NCI-H1092 (cell line): ENCODE measurements at places on chromosomes 12 and 14.

GRCh38 chr14:60563113-60563512 lies 54.2 kb downstream of the SIX6 start:
- no peak for DNase-seq

GRCh38 chr14:89330236-89331002 lies 86.6 kb downstream of the FOXN3 start:
- DNase-seq: no peak

GRCh38 chr12:69007855-69008351 lies 74.9 kb upstream of the CPM start:
- no peak for DNase-seq

GRCh38 chr14:64442300-64442988 lies 22.9 kb upstream of the AKAP5 start:
- DNase-seq: no peak

DNA sequence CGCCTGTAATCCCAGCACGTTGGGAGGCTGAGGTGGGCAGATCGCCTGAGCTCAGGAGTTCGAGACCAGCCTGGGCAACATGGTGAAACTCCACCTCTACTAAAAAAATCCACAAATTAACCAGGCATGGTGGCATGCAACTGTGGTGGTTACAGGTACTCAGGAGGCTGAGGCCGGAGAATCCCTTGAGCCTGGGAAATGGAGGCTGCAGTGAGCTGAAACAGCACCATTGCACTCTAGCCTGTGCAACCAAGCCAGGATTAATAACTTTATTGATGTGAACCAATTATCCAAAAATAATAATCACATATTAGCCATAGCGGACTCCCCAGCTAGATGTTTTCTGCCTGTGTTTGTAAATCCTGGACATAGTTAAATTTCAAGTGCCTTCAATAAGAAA lies 1.8 kb upstream of the NUDT4 start:
- no peak for DNase-seq

DNA sequence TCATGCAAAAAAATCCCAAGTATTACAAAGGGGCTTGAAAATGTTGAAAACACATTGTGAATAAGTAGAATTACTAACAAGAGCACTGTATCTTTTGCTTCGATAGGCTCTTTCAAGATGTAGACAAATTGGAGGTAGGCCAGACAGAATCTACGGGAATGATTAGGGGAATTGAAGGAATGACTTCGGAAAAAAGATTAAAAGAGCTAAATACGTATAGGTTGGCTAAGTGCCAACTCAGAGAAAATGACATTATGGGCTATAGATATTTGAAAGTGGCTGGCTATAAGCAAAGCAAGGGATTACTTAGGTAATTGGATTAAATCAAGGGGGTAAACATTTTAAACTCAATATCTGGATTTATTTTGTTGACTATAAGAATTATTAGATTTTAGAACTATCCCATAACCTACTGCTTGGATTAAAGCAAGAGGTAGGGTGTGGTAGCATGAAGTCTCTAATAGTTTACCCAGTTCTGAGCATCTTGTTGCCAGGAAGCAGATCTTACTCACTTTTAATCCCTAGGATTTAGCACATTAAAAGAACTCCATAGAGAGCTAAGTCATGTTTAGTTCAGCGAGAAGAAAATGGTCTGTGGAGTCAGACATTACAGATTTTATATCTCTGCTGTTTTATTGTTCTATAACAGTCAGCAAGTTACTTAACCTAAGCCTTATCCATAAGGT lies 489.8 kb downstream of the DIO2 start:
- no peak for DNase-seq

DNA sequence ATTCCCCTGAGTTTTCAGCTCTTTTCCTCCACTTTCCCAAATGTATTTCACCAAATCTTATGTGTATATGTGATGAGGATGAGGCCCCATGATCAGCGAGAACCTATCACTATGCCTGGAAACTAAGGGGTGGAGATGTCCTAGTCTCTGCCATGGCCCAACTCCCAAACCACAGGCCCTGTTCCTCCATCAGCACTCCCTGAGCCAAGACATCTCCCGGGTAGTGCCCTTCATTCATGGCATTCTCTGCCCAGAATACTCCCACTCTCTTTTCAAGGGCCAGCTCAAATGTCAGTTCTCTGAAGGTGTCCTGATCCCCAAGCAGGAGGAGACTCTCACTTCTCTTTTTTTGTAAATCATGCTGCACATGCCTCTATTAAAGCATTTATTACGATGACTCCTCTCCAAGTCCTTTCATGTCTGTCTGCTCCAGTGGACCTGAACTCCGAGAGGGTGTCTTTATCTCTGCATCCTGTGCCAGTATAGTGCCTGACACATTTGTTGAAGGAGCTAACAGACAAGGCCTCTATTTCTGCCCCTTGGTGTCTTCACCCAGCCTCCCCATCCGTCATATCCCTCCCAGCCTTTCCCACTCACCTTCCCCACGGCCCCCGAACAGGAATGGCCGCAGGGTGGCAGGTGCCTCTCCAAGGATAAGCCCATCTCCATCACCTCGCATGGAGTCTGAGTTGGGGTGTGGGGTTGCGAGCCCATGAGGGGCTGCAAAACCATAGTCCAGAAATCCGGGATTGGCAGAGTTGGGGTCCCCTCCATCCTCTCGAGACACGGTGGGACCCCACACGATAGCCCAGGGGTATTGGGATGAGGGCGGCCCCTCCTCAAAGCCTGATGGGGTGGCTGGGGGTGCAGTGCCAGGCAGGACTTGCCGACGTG lies 3.7 kb downstream of the PIANP start:
- DNase-seq: no peak

GRCh38 chr12:51208016-51208660 lies 9.7 kb downstream of the POU6F1 start:
- no peak for DNase-seq

- no peak for DNase-seq
Observed at GRCh38 chr14:96085369-96085768, 46.2 kb downstream of the C14orf132 start.

DNA sequence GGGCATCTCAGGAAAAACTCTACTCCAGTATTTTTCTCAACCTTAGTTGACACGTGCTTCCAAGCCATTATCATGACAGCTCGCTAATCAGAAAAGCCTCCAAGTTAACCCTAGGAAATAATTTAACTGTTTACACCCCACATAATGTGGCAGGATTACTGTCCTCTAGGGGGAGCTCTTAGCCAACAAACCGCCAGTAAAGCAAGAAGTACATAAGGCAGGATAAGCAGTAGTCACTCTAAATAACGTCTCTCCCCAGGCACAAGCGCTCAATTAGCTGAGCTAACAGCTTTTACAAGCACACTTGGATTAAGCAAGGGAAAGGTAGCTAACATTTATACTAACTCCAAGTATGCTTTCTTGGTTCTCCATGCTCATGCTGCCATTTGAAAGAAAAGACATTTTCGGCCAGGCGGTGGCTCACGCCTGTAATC lies 22.8 kb downstream of the APOBEC1 start:
- no peak for DNase-seq

GRCh38 chr12:64991121-64991611 lies 129.9 kb downstream of the WIF1 start:
- no peak for DNase-seq

DNA sequence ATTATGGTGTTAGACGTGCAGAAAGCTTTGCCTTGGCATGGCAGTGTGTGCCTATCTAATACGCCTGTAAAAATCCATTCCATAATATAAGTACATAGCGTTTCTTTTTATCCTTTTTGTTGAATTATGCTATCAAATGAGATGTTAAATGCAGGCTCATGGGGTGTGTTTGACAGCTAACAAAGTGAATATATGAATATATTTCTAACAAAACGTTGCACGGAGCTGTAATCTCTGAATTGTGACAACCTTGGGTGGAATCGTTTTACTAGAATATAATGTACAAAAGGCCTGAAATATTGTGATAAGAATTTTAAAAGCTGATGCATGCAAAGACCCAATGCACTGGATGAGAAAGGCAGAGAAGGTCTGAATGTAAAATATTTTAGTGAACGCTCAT lies 763.7 kb upstream of the TMEM132C start:
- no peak for DNase-seq

GRCh38 chr12:125544960-125545359 lies 479.7 kb downstream of the AACS start:
- DNase-seq: no peak

DNA sequence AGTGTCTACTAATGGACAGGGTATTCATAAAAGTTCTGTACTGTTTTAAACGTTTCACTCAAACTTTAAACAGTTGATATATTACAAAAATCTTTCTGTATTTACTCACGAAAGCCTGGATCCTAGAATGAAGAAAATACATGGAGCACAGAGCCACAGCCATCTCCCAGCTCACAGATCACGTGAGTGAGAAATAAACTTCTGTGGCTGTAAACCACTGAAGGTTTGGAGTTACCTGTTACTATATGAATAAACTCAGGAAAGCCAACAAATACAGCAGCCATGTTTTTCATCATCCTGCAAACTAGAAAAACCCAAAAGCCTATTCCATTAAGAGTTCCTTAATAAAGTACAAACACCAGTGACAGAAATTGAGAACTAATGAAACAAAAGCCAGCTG lies 867 bp upstream of the TDG start:
- no peak for DNase-seq

- no peak for DNase-seq
Observed at GRCh38 chr12:14554281-14555007, 13.2 kb downstream of the PLBD1 start.

DNA sequence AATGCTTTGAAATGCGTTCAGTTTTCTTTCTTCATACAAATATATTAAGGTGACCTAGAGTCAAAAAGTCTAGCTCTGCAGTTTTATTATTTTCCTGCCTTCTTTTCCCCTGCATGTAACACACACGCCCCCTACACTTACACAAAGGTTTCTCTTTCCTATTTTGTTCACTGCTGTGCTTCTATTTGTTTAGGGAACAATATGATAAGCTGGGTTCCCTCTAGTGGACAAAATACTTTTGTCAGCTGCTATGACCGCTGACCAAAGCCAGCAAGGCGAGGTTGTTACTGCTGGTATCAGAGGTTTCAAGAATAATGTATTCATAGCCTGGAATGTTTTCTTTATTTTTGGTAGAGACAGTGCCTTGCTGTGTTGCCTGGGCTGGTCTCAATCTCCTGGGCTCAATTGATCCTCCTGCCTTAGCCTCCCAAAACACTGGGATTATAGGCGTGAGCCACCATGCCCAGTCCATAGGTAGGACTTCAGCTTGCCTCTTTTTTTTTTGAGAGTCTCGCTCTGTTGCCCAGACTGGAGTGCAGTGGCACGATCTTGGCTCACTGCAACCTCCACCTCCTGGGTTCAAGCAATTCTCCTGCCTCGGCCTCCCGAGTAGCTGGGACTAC lies 33.4 kb downstream of the FNTB start:
- DNase-seq: peak; percentile 55

GRCh38 chr12:88432531-88433490 lies 147.5 kb downstream of the KITLG start:
- DNase-seq: no peak

DNA sequence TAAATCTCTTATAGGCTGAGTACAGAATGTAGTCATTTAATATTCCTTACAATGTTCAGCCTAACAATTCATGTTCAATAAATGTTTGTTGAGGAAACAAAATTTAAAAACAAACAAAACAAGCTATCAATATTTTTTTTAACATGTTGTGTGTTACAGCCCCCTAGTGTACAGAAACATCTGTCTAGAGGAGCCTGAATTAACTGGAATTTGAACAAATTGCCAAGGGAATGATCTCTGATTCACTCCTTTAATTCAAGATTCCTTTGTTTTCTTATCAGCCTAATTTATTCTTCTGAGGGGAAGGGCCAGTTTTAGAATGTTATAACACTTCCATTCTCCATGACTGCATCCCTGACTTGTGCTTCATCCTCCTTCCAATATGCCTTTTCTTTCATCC lies 127.2 kb downstream of the CMAS start:
- no peak for DNase-seq

DNA sequence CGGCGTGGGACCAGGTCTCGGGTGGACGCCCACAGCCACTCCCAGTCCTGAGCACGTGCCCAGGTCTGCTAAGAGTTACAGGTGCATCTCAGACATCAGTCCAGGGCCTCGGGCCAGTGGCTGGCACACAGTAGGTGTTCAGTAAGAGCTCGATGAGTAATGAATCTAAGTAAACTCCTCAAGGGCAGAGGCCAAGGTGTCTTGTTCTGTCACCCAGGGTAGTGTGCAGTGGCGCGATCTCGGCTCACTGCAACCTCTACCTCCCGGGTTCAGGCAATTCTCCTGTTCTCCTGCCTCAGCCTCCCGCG lies 11.2 kb downstream of the TTC7B start:
- no peak for DNase-seq

DNA sequence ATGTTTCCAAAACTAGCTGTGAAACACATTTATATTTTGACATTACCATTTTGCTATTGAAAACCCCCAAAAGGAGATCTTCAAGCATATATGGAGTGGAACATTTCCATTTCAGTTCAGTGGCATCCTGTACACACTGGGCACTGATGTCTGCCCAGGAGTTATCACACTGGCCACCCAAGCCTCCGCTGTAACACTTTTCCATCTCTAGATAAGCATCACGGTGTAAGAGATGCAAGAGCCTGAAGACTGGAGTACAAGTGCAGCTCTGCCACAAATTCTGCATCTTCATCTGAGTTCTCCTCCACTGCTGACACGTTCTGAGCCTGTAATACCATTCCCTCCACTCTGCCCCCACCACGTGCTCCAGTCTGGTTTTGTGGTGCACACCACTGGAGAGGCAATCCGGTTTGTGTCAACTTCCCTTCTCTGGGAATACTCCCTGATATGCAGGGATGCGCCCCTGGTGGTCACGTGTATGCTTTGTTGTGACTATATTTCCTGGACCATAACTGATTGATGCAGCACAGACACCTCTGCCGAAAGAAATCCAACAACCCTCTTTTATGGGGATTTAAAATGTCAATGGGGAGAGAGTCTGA lies 12.7 kb downstream of the SPTLC2 start:
- no peak for DNase-seq

DNA sequence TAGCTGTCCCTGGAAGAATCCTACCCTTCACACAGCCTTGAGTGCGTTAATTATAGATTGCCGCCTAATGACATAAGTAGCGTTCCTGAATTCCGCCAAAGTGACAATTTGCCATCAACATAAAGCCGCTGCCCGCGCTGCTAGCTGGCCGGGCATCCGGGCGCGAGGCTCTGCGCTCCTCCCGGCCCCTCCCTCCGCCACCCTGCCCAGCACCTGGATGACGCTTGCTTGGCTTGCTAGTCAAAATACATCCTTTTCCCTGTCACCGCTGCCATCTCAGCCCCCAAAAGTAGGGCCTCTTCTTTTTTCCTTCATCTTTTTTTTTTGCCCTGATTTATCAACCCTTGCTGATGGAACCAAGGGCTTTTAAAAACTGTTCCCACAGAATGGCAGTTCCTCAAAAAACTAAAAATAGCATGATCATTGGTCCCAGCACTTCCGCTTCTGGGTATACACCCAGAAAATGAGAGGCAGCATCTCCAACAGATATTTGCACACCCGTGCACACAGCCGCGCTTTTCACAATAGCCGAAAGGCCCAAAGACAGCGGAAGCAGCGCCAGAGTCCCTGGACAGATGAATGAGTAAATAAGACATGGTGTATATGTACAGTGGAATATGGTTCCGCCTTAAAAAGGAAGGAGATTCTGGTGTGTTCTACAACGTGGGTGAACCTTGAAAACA lies 235.2 kb downstream of the BCL11B start:
- no peak for DNase-seq
